Stimulated activated CD8-positive, alpha-beta memory T cell treated with anti-CD3 and anti-CD28 coated beads, Interleukin-4, amount 100 ng/mL, for 4 hours (primary cell): ENCODE measurements at places on chromosomes 2 and 18.

GRCh38 chr2:26112201-26112600 is 60.7 kb upstream of the GAREM2 start:
- DNase-seq: no peak

GRCh38 chr2:196125596-196125995 is 45.8 kb downstream of the STK17B start:
- no peak for DNase-seq

GRCh38 chr2:209094221-209094620 is 329.6 kb upstream of the MAP2 start:
- DNase-seq: no peak

DNA sequence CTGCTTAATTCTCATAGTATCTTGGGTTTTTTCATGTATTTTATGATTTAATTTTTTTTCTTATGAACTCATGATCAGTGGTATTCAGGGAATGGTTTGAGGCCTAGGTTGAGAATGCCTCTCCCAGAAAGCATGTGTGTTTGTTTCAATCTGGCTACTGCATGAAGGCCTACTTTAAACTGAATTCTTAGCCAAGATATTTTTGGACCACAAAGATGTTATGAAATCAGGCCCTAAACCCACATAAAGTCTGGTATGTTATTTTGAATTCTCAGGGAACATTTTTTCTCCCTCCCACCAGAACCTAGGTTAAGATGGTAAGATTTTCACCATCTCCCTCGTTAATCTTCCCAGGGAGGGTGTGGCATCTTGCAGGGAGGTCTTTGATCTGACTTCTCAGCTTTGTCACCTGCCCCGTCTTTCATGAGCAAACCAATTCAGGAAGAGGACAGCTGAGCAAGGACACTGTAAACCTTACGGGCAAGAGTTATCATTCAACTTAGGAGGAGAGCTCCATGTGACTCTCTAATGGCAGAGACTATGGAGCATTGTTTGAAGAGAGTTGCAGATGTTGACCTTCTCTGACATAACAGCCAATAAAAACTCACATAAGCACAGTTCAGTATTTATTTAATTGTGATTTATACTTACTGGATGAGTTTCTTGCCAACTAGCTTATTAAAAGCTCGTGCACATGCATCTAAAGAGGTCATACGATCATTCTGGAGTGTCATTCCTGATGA is 21.3 kb upstream of the ACKR3 start:
- no peak for DNase-seq

DNA sequence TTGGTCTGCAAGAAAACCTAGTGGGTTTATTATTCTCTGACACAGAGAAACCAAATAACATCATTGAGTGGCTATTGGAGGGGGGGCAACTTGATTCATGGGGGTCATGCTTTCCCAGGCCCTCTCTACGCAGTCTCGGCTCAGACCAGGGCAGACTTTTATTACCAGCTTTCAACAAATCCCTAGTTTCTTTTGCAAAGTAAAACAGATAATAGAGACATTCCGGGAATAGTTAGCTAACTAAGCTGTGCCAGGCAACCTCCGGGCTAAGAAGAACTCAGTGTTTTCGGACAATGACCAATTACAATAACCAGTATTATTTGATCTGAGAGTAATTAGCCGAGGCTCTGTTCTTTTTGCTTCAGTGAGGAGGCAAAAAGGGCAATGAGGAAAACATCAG is 66.3 kb downstream of the CDK15 start:
- DNase-seq: no peak

- no peak for DNase-seq
Measured at GRCh38 chr18:50790241-50790640, 29.6 kb downstream of the MRO start.

- no peak for DNase-seq
Measured at GRCh38 chr18:66219817-66220216, 384.1 kb downstream of the CDH19 start.

DNA sequence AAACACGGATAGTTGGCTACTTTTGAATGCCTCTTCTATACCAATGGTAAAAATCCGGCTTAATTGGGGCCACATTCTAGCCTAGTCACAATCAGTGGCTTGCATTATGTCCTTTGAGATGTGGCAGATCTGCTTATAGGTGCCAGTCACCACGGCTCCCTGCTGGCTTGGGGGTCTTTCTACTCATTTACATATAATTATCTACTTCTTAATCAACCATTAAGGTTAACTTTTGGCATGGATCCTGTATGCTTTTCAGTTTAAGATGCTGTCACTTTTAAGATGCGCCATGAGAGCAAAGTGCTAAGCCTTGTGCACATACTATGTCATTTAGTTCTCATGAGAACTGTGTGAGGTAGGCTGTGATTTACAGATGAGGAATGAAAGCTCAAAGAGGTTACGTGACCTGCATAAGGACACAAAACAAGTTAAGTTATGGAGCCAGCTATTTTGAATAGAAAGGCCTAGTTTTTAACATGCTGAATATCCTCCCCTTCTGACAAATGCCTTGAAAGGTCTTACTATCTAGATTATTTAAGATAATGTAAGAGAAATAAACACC is 4.1 kb downstream of the NEDD4L start:
- DNase-seq: no peak

- DNase-seq: no peak
Measured at GRCh38 chr2:155708071-155708470, 624.5 kb downstream of the NR4A2 start.

- DNase-seq: no peak
Measured at GRCh38 chr2:46863882-46864281, 51.7 kb downstream of the MCFD2 start.

DNA sequence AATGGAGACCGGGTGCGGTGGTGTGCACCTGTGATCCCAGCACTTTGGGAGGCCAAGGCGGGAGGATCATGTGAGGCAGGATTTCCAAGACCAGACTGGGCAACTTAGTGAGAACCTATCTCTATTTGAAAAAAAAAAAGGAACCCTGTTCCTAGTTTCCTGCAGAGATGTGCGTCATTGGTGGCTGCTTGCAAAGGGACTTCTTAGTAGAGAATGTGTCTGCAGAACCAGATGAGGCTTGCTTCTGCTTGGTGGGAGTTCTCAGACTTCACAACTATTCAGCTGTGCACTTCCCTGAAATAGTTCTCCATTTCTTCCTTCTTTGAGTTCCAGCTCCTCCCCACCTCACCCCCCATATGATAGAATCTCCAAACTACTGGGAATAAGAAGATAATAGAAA is 22.3 kb downstream of the ZCCHC2 start:
- no peak for DNase-seq

DNA sequence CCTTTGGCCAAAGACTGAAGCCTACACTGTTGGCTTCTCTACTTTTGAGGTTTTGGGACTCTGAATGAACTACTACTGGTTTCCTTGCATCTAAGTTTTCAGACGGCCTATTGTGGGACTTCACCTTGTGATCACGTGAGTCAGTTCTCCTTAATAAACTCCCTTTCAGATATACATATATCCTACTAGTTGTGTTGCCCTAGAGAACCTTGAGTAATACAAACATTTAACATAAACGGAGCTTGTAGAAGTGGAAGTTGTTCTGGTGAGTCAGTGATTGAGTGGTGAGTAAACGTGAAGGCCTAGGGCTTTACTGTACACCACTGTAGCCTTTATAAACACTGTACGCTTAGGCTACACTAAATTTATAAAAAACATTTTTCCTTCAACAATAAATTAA is 107.2 kb upstream of the CDH2 start:
- no peak for DNase-seq

DNA sequence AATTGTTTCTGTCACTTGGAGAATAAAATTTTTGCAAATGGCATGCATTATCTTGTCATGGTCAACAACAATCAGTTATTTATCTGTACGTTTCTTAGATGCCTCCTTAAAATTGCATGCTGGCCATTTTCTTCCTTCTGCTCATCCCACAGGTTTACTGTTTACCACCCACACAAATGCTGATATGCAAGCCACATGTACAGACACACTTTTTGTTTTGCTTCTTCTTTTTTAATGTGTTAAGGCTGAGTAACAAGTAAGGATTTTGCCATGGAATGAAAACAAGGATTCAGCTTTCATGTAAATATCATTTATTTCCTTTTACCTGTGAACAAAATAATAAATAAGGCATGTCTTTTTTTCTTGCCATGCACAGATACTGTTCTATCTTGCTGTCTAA is 1077.1 kb upstream of the ZEB2 start:
- no peak for DNase-seq

GRCh38 chr2:1690056-1690775 is 54.1 kb downstream of the PXDN start:
- no peak for DNase-seq

DNA sequence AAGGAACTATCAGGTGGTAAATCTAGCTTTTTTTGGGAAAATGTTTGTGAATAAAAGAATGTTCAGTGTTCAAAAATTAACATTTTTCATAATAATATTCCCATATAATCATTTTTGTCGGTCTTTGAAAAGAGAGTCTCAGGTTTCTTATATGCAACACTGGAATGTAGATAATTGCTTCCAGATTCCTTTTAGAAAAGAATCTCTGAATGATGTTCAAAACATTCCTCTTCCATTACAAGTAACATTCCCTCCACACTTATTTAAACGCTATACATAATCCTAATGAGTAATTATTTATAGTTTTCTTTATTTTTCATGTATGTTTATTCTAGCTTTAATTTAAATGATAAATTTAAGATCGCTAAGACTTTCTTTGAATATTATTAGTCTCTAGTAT is 7.0 kb downstream of the ZSWIM2 start:
- no peak for DNase-seq

DNA sequence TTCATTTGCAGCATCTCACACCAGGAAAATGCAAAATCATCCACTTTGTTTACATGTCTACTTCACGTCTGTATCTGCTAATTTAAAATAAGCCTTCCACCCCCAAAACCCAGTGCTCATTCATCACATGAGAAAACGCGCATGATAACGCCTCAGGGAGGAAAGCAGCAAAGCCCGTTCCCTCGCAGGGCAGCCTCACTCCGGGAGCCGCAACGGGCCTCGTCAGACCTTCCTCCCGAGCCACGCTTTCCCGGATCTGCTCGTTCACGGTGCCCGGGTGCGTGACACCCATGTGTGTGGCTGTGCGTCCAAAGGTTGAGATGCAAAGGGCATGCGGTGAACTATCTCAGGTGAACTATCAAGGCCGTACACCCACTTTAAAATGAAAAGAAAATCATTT is 59.8 kb downstream of the NDUFA10 start:
- no peak for DNase-seq

- DNase-seq: no peak
Measured at GRCh38 chr2:133737242-133737993, 169.2 kb upstream of the NCKAP5 start.

- DNase-seq: no peak
Measured at GRCh38 chr2:99974275-99974674, 168.1 kb downstream of the AFF3 start.

- DNase-seq: no peak
Measured at GRCh38 chr2:18475884-18476283, 84.6 kb downstream of the RDH14 start.

DNA sequence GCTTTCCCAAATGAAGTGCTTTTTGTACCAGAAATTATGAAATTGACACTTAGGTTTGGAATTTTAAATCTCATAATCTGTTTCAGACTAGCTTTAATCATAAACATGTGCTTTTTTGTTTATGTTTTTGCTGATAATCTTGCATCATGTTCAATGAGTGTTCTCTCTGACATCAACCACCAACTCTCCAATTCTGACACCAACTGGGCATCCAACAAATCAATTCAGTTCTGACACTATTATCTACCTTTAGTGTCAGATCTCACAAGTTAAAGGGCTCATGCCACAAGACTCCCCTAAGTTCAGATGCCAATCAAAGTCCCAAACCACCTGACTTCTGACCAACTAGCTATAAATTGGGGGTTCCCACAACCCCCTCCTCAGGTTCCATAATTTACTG is 19.6 kb downstream of the PELI1 start:
- no peak for DNase-seq

DNA sequence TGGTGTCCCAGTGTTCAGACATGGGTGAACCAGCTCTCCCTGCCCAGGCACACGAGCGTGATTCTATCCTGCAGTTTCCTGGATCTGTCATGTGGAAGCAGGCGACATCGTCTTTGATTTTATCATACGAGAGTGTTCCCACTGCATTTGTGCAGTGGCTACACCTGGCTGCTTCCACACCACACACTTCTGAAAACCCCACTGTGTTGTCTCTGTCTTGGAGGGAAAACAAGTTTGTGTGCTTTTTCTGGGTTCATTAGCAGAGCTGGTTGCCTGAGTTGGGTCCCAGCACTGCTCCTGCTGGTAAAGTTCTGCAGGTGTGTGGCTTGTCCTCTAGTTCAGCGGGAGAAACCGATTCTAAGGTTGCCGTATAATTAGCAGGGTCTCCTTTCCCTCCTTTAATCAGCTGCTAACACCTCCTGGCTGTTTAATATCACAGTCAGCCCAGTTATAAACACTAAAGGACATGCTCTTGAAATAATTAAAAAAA is 58.5 kb upstream of the TWIST2 start:
- DNase-seq: no peak

DNA sequence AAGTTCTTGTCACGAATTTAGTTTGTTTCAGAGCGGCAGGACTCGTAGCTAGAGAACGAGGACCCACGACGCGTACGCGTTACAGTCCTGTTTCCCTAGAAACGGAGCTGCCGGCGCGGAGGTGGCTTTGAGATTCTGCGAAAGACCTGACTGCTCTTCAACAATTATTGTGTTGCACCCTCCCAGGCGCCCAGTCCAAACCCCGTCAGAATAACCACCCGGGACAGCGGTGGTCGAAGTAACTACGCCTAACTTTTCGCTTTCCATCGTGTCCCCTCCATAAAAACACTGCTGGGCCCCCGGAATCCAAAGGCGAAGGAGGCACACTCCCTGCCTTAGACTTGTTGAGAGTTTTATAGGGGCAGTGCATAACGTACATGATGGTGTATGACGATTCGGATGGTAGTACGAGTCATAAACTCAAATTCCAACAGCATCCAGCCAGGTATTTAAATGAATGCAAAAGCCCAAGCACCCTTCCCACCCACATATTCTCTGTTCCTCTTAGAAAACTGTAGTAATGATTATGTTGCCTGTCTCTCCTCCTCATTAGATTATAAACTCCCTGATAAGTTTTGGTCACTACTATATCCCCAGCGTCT is 651 bp upstream of the STAM2 start:
- DNase-seq: no peak

GRCh38 chr18:48539406-48540250 is 797 bp downstream of the CTIF start:
- no peak for DNase-seq

GRCh38 chr2:125560855-125561254 is 1095.1 kb upstream of the GYPC start:
- no peak for DNase-seq

DNA sequence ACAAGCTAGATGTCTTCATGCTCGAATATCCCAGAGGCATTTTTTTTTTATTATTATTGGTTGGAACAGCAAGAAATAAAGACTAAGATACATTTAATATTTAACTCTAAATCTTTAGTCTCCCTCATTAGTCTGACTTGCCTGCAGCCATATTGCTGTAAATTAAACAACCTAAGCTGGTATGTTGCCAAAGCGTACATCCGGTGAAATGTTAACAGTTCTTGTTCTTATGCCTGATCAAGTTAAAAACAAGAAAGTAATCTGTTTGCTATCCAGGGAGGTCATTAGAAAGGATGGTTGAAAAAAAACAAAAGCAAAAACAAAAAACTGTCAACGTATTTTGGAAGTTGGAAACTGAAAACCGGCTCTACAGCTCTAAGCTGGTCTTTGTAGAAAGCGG is 125.9 kb upstream of the NABP1 start:
- no peak for DNase-seq
